GM12864 (cell line): ENCODE measurements at places on chromosomes 7 and 10.

DNA sequence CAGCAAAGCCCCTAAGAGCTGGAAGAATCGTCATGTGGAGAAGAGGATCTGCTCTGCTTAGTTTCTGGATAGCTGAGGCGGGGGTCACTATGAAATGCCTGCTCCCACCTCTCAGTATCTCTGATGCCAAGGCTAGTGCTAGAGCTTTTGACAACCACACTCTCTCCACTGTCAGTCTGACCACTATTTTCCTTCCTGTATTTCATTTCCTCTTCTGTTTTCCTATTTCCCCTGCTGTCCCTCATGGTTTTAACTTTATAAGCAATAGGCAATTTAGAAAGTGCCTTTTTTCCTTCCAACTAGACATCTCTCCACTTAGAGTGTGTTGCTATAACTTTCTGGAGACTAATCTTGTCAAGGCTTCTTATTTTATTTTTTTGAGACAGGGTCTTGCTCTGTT, 23.6 kb downstream of the C7orf57 start:
- no peak for DNase-seq

- no peak for DNase-seq
Observed at GRCh38 chr10:122474131-122474818, 12.9 kb downstream of the HTRA1 start.

DNA sequence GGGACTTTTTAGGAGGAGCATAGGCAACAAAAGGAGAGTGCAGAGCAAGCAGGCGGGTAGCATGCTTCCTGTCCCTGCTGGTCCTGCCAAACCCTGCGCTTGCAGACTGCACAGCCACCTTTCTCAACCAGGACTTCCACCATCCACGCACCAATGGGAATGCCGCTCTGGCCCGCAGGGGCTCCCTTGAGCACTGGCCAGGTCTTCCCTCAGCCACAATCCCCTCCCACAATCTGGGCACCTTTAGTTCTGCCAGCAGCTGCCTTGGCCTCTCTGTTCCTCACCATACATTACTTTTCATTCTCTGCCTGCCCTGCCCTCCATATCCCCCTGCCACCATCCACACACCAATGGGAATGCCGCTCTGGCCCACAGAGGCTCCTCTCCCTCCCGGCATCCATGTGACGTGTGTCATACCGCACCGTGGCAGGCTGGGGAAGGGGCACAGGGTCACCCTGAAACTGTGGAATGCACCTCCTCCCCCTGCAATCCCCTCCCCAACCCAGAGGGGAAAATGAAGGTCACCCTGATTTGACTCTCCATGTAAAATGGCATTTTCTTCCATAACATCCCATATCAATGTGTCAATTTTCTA, 97.3 kb upstream of the MACROH2A2 start:
- no peak for DNase-seq

GRCh38 chr10:58609532-58610150, 97.0 kb downstream of the BICC1 start:
- DNase-seq: no peak

- no peak for DNase-seq
Observed at GRCh38 chr7:138853448-138853847, 55.5 kb upstream of the ATP6V0A4 start.

DNA sequence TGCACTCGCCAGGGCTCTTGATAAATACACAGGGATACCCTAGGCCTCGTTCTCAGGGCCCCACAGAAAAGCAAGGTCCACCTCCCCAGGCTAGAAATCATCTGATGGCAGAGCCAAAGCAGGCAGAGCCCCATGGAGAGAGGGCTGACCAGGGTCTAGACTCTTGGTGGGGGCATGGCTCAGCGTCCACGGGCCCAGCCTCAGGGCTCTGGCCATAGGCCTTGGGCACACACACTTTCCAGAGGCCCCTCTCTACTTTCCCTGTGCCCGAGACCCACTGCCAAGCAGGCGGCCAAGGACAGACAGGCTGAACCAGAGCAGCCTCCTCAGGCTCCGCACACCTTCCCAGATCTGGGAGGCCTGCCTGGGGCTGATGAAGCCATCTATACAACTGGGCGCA, 64.8 kb downstream of the FAM53B start:
- no peak for DNase-seq

DNA sequence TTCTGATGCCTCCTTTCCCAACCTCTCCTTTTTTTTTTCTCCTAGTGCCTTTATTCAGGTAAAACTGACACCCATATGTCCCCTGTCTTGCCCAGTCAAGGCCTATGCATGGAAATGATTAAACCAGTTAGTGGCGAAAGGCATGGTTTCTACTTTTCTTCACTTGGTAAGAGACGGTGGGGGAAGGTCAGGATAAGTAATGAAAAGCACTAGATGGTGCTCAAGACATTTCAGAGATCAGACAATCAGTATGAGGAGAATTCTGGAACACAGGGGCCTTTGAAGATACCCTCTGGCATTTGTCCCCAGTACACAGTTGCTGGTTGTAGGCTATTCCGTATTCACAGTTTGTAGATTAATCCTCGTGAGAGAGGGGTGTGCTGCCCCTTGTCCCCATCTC, 121.2 kb downstream of the RTKN2 start:
- no peak for DNase-seq
